ENCODE measurements at places on chromosomes 2 and 18.

GRCh38 chr2:30583204-30583749 lies 136.2 kb downstream of the LCLAT1 start:
- DNase-seq, result no peak

DNA sequence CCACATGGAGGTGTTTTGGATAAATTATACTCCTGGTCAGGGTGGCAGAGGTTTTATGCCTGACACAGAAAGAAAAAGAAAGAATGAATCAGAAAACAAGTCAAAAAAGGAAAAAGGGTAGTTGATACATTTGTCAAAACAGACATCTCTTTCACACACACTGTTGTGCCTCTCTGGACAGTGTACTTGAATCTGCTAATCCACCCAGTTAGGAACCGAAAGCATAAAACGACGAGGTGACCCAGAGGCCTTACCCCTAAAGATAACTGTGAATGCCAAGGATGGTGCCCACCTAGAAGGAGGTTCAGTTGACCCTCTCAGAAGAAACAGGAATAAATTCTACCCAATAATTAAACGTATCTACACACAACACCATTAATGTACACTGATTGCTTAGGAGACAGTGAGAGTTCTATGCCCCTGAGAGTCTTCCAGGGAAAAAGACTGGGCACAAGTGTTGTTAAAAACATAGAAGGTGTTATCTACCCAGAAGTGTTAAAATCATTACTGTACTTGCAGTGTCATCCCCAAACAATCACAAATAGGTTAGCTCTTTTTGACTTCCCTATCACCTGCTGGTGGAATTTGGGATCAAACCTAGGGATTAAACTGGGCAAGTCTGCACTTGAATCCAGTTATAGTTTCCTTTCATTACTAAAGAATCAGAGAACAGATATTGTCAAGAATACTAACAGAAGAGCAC lies 123.2 kb upstream of the DNAJC10 start:
- DNase-seq, result no peak

DNA sequence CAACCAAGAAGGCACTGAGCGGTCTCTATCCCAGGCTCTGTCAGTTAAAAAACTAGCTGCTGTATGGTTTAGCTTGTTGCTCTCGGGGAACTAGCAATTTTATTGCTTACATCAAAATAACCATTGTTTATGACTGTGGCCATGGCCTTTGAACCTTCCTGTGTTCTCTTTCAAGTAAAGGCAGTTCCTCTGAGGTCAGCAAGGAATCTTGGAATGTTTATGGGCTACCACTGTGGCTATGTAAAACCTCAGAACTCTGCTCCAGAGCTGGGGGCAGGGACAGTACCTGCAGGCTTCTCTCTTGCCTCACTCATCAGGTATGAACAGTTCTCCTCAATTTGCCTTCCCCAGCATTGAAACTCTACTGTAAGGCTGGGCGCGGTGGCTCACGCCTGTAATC lies 416.0 kb upstream of the NETO1 start:
- no peak for DNase-seq

GRCh38 chr2:132645176-132645575 lies 24.8 kb downstream of the LYPD1 start:
- DNase-seq, result no peak
